ENCODE measurements at places on chromosomes 3 and 15.

GRCh38 chr3:30737743-30738499 lies 131.5 kb downstream of the TGFBR2 start:
- no peak for DNase-seq

- no peak for DNase-seq
Measured at GRCh38 chr15:80333261-80333660, 70.9 kb upstream of the ARNT2 start.

DNA sequence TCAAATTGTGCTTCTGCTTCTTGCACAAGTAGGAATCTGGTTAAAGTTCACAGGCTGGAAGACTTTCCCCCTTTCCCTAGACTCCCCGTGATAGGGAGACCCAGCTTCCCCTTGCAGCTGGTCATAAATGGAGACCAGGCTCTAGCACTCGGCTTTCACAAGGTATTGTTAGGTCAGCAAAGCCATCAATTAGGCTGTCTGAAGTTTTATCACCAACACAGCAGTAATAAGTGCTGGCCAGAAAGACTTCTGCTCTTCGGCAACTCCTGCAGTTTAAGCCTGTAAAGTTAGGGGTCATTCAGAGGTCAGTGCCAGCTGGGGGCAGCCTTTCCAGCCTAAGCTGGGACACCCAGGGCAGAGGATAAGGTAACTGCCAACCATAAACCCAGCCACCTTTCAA lies 203.4 kb downstream of the MEIS2 start:
- no peak for DNase-seq

GRCh38 chr3:168162172-168162571 lies 66.4 kb upstream of the GOLIM4 start:
- DNase-seq = no peak

DNA sequence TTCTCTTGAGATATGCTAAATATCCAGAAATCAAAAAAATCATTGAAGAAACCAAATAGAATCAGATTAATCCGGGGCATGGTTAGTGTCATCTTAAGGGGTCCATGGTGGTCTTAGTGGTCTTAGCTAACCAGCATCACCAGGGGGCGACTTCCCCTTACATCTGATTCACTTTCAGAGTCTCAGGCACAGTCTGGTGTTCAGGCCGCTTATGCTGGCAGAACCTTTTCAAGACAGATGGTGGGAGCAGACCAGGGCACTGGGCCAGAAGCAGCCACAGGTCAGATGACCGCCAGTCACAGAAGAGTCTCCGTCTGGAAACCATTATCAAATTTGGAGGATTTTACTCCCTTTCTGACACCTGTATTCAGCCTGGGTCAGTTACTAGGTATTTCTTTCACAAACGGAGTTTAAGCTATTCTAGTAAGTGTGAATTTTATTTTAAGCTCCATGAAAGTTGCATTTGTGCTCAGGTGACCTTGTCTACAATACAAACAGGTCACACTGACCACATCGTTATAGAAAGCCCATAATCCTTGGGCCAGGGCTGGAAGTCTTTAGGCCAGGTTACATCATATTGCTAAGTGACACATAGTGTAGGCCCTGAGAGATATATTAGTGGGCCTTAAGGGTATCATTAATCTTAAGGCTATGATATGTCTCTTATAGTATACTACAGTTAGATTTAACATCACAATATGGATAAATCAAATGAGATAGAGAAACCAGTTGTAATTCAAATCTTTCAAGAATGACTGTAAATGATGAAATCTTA lies 365.5 kb downstream of the GBE1 start:
- DNase-seq = no peak

DNA sequence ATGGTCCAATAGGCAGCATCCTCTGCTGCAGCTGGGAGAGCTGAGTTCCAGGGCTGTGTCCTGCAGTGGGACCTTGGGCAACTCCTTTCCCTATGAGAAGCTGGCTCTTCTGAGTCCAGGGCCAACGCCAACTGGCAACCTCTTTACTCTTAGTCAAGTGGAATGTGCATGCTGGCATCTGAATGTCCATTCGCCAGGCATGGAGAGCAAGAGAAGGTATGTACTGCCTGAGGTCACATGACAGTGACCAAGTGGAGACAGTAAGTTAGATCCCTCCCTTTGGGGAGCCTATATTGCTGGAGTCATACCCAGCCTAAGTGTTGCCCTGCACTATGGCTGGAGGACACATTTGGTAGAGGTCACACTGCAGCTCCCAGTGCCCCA lies 12.1 kb downstream of the HEMK1 start:
- DNase-seq = no peak

- DNase-seq = no peak
Measured at GRCh38 chr3:39937874-39938273, 128.5 kb downstream of the MYRIP start.
